Stomach (tissue), 19 donors: ENCODE measurements at places on chromosomes 1 and 21.

GRCh38 chr1:40058097-40058452, 17.5 kb downstream of the CAP1 start:
- DNase-seq, result no peak

DNA sequence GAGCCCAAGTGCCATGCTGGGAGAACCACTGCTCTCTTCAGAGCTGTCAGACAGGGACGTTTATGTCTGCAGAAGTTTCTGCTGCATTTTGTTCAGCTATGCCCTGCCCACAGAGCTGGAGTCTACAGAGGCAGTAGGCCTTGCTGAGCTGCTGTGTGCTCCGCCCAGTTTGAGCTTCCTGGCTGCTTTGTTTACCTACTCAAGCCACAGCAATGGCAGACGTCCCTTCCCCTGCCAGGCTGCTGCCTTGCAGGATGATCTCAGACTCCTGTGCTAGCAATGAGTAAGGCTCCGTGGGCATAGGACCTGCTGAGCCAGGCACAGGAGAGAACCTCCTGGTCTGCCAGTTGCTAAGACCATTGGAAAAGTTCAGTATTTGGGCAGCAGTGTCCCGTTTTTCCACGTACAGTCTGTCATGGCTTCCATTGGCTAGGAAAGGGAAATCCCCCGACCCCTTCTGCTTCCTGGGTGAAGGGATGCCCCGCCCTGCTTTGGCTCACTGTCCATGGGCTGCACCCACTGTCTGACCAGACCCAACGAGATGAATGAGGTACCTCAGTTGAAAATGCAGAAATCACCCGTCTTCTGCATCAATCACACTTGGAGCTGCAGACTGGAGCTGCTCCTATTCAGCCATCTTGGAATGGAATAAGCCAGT, 31.9 kb downstream of the CYP4B1 start:
- no peak for DNase-seq

DNA sequence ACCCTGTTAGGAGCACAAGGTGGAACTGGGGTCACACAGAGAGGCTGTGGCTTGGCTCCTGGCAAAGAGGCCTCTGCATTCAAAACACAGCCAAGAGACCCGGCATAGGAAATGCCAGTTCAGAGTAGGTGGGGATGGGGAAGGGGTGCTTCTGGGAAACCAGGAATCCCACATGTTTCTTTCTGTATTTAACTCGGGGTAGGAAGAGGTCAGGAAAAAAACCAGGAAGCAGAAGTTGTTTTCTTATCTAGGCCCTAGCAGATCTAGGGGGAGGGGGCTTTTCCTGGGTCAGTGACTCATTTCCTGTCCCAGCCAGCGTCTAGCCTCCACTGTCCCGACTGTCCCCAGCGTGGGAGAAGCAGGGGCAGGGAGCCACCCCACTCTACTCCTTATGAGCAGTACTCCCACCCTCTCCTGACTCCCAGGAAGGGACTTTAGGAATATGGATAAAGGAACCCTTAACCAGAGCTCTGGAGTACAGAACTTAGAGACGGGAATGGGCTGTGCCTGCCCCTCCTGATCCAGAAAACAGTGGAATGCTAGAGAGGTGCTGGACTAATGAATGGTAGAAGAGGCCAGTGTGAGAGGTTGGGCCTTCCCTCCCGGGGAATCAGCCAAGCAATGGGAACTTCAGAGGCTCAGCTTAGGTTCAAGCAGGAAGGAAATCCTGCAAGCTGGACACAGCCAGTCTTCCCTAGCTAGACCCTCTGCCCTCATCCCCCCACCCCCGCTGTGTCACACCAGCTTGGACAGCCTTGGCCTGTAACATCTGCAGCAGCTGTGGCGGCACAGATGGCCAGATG, 5.7 kb downstream of the FHL3 start:
- DNase-seq, result no peak

DNA sequence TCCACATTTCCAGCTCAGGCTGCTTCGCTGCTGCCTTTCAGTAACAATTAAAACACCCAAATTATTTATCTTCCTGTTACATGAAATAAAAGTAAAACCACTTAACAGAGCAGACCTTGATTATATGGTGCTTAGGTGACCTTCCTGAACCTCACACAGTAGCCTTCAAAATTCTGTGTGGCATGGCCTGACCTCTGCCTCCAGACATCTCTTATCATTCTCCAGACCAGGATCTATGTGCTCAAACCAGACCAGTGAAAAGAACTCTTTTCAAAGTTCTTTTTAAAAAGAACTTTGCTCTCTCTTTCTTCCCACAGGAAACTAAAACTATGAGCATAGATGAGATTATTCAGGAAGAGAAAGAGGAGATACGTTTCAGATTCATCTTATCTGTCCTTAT, 37.8 kb downstream of the KIAA0319L start:
- DNase-seq, result no peak

DNA sequence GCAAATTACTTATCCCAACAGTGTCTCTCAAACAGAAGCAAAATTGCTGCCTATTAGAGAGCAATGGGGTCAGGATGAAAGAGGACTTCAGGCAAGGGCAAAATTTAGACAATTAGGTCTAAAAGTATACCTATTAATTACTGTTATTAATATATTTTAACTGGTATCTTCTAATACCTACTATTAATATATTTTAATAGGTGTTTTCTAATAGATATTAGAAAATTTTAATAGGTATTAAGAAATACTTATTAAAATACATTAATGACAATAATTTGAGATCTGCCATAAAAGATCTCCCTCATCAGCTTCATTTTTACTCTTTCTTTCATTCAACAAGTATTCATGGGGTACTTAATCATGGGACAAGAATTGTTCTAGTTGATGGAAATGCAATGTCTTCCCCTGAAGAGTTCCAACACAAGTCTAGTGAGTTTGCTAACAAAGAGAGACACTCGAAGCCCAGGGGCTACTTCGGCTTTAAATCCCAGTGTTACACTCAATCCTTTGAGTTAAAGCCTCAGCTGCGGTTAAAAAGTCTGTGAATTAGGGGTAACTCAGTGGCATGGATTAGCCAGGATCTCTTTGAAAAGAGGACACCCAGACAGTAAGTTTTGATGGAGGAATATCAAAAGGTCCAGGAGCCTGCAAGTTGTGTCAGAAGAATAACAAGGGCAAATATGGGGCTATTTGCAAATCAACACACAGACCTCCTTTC, 44.1 kb downstream of the STYXL2 start:
- DNase-seq, result no peak

DNA sequence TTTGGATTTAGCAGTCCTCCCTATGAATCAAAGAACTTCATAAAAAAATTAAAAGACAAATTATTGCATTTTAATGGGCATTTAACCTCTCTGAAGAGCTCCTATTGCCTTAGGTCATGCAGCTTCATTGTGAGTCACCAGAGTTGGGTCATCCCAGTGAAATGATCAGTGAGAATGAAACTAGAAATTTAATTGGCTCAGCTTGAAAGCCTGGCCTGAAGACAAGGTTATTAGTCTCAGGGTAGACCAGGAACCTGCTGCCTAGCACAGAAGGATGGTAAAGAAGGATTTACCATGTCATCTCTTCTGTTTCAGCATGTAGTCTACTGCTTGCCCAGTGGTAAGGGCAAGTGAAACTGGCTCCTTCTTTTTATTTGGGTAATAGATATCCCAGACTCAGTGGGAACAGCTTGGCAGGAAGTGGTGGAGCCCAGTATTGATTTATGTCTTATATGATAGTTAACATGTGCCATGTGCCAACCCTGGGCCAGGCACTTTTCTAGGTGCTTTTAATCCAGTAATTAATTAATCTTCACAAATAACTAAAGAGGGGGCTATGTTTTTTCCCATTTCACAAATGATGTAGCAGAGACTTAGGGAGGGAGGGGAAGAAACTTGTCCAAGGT, 23.6 kb downstream of the LAMC2 start:
- DNase-seq, result no peak

- no peak for DNase-seq
Measured at GRCh38 chr1:225225681-225226080, 202.2 kb downstream of the LBR start.

GRCh38 chr1:46180082-46180616, 3.9 kb upstream of the P3R3URF start:
- DNase-seq, result peak; percentile 88
